Globus pallidus (tissue), 1 donor: ENCODE measurements at places on chromosomes 13 and 19.
A peak's percentile ranks its signal among the peaks of the same experiment; 100 is the strongest.

DNA sequence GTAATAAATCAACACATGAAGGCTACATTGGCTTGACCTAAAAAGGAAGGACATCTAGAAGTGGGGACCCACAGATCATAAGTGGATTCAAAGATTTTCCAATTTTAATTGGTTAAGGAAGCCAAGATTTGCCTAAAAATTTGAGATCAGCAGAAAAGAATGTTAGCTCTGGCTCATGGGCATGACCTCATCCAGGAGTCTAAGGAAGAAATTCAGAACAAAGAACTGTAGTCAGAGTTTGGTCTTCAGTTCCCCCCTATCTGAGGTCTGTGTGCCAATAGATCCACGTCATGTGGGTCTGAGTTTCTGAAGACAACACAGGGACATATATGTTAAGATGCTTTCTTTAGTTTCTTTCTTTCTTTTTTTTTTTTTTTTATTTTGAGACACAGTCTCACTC lies 648.8 kb upstream of the SPRY2 start:
- no peak for DNase-seq

- DNase-seq = no peak
Observed at GRCh38 chr13:66275416-66275815, 954.7 kb downstream of the PCDH9 start.

GRCh38 chr13:30061217-30061616 lies 210.8 kb upstream of the UBL3 start:
- DNase-seq = no peak

GRCh38 chr13:85501616-85502015 lies 297.6 kb downstream of the SLITRK6 start:
- DNase-seq = no peak

DNA sequence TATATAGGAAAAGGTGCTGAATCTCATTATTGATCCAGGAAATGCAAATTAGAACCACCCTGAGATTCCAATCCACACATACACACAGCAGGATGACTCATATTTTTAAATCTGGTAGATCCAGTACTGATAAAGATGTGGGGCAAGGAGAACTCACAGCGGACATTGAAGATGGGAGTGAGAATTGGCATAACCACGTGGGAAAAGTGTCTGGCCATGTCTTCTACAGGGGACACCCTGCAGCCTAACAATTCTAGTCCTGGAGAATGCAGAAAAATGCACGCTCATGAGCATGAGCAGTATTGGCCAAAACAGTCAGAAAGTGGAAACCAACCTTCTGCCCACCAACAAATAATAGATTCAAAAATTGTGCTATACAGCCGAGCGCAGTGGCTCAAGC lies 13.5 kb upstream of the BCL3 start:
- DNase-seq = no peak

GRCh38 chr19:18599485-18599884 lies 7.1 kb downstream of the CRLF1 start:
- DNase-seq = no peak

DNA sequence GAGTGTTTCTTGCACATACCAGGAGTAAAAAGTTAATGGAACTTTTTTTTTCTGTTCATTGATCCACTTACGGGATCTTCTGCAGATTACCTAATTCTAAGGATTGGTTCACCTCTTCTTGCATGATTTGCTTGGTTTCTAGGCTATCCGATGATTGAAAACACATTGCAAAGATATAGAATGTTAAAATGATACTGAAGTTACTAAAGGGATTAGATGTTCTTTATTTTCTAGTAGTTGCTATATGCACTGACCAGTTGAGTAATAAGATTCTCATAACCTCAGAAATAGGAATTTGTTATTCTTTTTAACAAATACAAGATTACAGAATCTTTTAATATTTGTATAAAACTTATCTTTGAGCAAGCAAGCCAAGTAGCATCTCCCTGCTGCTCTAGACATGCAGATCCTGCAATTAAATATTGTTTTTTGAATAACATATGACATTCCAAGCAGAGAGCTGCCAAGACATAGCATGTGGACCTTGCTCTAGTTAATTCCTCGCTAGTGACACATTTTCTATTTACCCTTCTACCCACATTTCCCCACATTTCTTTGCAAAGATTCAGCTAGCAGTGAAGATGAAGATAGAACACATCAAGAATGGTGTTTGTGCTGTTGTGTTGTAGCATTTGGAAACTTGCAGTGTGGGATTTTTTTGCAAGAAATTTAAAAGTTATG lies 51.7 kb upstream of the RNF113B start:
- DNase-seq = no peak

DNA sequence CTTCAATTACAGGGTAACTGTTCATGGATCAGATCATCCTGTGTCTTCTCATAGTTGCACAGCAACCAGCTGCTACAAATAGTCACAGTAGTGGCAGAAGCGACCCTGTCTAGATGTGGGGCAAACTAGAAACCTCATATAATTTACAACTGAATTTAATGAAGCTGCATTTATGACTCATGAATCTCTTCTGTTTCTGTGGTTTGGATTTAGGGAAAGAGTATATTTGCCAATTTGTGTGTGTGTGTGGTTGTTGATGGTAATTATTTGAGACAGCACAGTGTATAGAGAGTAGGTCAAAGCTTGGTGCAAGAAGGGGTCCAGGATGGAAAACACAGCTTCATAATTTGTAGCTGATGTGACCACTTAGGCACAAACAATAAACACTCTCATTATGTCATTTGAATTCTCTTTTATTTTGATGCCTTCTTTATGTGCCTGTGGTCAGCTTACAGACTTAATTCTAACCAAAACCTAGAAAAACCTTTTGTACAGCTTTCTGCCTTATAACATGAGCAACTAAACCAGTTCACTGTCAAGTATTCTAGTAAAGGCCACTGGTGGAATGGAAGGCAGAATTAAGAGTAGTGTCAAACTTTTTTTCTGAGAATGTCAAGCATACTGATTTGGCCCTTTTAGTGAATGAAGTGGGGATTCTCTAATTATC lies 218.1 kb downstream of the TBC1D4 start:
- DNase-seq = no peak

DNA sequence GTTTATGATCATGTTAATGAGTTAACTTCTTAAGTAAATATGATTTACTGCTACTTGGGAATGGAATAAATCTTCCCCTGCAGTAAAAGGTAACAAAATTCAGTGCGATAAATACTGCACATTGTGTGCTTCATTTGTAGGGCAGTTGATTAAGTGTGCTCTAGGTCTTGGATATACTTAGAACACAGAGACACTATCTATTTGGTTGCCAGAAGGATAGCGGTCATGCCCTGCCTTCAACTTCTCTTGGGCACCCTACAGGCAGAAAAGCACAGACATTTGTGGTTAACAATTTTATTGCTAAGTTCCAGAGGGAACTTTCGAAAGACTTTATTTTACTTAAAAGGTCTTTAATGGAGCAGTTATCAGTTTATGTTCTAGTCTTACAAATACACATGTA lies 605.8 kb downstream of the PCDH9 start:
- no peak for DNase-seq

DNA sequence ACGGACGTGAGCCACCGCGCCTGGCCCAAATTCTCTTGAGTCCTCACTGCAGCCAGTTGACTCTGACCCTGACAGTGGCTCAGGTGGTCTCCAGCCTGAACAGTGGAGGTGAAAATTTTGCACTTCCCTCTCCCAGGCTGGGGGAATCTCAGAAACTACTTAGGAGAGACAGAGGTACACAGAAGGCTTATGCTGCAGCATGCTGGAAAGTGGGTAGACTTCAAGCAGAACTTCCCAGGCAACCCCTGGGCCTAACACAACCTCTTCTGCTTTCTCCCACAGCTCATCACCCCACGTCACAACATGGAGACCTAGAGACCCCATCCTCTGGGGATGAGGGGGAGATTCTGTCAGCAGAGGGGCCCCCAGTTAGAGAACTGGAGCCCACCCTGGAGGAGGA lies 14.4 kb downstream of the NCAN start:
- no peak for DNase-seq

GRCh38 chr19:46834121-46834520 lies 16.5 kb downstream of the AP2S1 start:
- no peak for DNase-seq

DNA sequence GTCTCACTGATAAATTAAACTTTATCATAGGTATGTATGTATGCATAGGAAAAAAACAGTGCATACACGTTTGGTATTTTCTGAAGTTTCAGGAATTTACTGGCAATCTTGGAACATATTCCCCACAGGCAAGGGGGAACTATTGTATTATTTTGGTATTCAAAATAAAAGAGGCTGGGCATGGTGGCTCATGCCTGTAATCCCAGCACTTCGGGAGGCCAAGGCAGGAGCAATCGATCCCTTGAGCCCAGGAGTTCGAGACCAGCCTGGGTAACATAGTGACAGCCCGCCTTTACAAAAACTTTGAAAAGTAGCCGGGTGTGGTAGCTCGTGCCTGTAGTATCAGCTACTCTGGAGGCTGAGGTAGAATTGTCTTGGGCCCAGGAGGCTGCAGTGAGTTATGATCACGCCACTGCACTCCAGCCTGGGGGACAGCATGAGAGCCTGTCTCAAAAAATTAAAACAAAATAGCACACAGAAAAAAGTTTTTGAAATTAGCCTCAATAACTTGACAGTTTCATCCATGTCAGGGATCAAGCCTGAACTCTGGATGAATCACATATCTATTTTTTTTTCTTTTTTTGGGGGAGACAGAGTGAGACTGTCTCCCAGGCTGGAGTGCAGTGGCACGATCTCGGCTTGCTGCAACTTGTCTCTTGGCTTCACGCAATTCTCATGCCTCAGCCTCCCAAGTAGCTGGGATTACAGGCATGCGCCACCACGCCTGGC lies 29.1 kb upstream of the HOMER3 start:
- DNase-seq = no peak

DNA sequence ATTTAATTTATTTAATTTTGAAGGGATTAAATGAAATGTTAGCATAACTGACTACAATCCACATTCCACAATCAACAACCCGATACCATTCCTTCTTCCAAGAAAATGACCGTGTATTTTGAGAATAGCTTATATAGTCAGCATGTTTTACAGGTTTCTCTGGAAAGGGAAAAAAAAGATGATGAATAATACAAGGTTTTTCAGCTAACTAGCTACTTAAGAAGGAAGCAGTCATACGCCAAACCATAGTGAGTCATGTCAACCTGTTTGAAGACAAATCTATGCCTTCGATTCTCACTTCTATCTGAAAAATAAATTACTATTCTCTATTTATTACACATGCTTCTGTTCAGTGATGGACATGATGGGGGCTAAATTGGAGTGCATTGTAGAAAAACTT lies 258.6 kb downstream of the EFNB2 start:
- DNase-seq = no peak

DNA sequence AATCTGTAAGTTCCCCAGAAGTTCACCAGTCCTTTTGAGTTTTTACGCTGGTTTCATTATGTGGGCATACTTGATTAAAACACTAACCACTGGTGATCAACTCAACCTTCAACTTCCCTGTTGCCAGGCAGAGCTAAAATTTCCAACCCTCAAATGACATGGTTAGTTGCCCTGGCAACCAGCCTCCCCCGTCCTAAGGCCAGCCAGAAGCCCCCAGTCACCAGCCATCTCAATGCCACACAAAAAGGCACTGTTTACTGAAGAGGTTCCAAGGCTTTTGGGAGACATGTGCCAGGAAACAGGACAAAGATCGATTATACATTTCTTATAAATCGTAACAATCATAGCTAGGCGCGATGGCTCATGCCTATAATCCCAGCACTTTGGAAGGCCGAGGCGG lies 1.6 kb downstream of the ZNF649 start:
- peak; percentile 66 for DNase-seq

- no peak for DNase-seq
Observed at GRCh38 chr13:83731113-83731512, 151.2 kb downstream of the SLITRK1 start.

GRCh38 chr13:51500687-51501086 lies 47.9 kb upstream of the INTS6 start:
- no peak for DNase-seq

- DNase-seq = no peak
Observed at GRCh38 chr13:97945792-97946419, 7.6 kb upstream of the IPO5 start.
